ENCODE measurements at places on chromosomes 5 and 9.

DNA sequence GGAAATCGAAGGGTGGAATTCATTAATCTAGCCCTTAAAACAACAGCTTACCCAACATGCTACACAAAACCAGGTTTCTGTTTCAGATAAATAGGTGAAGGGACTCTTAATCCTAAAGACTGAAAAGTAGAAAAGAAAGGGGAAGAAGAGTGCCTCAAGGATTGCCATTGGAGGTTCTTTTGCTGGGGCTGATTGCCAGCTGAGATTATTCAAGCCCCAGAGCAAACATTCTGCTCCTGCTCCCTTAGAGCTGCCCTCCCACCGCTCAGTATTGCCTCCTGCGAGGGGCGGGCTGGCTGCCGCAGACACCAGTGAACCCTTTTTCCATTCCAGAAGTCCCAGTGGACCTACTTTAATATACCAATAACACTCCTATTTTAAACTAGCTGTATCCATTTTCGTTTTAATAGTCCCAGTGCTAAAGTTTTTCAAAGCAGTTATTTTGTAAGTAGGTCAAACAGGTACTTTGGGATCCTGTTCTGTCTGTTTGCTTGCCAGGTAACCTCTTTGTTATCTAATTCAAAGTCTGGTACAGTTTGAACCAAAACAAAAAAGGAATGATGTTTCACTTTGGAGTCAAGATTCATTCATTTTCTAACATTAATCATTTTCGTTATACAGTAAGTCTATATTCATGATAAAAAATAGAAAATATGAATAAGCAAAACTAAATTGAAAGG lies 38.6 kb downstream of the HMGCS1 start:
- DNase-seq = no peak

DNA sequence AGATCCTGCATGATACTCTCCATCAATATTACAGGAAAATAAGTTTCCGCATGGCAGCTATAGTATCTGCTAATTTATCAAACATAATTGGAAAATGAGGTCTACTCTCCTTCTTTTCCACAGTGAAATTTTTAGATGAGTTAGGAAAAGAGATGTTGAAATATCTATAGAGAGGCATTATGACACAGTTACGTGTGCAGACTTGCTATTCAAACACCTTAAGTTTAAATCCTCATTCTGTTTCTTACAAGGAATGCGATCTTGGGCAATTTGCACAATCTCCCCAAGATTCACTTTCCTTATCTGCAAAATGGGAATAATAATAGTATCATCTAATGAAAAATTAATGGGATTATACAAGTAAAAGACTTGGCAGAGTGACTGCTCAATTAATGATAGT lies 91.7 kb upstream of the SLCO6A1 start:
- no peak for DNase-seq

DNA sequence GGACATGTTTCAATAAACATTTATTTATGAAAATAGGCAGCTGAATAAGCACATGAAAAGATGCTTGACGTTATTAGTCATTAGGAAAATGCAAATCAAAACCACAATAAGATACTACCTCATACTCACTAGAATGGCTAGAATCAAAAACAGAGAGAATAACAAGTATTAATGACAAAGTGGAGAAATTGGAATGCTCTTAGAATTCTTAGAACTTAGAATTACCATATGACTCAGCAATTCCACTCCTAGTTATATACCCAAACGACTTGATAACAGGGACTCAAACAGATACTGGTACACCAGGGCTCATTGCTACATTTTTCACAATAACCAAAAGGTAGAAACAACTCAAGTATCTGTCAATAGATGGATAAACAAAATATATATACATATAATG lies 15.1 kb upstream of the TRIM36 start:
- no peak for DNase-seq

DNA sequence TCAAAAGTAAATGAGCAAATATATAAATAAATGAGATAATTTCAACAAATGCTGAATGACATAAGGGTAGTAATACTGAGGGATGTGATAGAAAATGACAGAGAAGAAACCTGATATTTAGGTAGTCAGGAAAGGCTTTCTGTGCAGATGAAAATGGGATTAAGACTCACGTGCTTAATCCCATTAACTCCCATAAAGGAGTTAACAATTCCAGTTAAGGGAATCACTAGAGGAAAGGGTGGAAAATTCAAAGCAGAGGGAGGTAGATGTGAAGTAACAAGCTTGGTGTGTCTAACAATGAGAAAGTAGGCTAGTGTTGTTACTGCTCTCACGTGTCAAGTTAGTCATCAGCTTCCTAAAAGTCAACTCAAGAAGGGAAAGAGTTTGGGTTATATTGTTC lies 90.5 kb upstream of the TRIM32 start:
- no peak for DNase-seq

- DNase-seq = no peak
Measured at GRCh38 chr5:156618601-156619000, 231.5 kb upstream of the PPP1R2B start.

GRCh38 chr9:118336250-118336942 lies 632.2 kb downstream of the TLR4 start:
- no peak for DNase-seq

GRCh38 chr9:2810420-2811075 lies 33.3 kb downstream of the PUM3 start:
- no peak for DNase-seq

DNA sequence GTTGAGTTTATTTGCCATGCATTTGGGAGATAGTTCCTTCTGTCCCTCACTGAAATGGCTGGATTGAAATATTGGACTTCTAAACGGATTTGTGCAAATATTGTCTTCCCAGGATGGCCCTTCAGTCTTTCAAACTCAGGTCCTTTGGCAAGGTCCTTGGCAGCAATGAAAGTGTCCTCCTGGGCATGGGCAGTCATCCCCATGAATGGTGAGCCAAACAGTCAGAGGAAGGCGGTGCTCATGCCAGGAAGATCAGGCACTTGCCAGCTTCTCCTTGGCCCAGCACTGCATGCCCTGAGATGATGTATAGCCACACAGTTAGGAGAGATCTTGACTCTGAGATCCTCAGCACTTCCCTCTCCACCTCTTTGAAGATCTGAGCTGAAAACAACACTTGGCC lies 221.4 kb upstream of the KLF4 start:
- no peak for DNase-seq

DNA sequence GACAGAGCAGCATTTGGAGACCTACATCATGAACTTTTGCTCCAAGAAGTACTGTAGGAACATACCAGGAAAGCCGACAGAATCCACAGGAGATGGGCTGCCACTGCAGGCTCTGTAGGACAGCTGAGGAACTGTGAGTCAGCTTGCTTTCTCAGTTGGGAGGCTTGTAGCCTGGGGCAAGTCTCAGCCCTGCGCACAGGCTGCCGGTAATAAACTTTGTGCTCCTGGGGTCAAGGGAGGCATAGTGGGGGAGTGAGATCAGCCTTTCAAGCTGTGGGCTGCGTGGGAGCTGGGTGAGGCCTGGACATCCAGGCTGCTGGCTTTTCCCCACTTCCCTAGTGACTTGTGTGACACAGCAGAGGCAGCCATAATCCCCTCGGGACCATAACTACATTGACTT lies 718.0 kb upstream of the CDH10 start:
- DNase-seq = no peak

- DNase-seq = no peak
Measured at GRCh38 chr5:157370967-157371366, 89.0 kb upstream of the NIPAL4 start.

Measured in activated CD8-positive, alpha-beta memory T cell treated with anti-CD3 and anti-CD28 coated beads for 1 hour (primary cell).